ENCODE measurements at places on chromosomes 2 and 18. TPM values are rescaled to one million over a fixed set of nuclear protein-coding genes. Genes with fewer than 3 reads are reported as not detected.

- DNase-seq, result no peak
Measured at GRCh38 chr2:133416736-133417135, 151.5 kb downstream of the NCKAP5 start.

GRCh38 chr2:21303876-21304275 is 180.1 kb downstream of the TDRD15 start:
- no peak for DNase-seq

DNA sequence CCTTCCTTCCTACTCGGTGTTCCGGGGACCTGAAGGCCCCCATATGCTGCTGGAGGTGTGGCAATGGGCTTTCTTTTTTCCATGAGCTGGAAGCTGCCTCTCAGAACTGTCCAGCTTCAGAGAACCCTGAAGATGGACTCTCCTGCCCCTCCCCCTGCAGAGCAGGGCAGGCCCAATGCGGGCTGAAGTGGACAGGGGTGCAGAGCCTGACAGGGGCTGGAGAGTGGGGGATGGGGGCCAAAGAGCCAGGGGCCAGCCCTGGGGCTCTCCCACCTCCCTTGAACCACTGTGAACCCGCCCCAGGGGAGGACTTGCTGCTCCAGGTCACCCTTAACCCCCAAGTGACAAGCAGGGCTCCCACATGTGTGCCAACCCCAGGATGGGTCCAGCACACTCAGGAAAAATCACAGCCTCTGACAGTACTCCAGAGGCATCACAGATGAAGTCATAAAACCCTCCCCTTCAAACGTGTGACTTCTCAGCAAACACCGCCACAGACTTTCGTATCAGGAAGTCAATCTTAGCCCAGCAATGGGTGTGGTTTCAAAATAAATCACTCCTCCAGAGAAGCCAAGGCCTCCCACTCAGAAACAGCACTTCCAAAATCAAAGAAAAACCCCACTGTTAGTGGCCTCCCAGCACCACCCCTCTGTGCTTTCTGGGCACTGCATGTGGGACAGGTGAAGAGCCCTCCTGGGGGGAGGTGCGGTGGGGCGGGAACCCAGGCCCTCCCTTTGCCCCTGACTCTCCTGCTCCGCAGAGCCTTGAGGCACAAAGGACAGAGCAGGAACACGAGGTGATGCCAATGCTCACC is 135.8 kb downstream of the HDAC4 start:
- DNase-seq, result peak; percentile 67

- no peak for DNase-seq
Measured at GRCh38 chr18:48992133-48992532, 41.4 kb upstream of the SMAD7 start.

DNA sequence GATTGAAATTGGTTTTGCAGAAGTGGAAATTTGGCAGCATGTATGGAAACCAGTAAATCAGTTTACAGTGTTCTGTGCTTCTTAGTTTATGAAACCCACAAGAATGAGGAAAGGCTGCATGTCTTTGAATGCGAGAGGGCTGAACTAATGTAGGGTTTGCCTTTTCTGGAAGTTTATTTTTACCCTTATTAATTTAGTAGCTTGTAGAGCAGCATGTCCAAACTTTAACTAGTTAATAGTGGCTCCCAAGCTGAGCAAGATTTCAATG is 50.4 kb downstream of the LDLRAD4 start:
- DNase-seq, result peak; percentile 15

DNA sequence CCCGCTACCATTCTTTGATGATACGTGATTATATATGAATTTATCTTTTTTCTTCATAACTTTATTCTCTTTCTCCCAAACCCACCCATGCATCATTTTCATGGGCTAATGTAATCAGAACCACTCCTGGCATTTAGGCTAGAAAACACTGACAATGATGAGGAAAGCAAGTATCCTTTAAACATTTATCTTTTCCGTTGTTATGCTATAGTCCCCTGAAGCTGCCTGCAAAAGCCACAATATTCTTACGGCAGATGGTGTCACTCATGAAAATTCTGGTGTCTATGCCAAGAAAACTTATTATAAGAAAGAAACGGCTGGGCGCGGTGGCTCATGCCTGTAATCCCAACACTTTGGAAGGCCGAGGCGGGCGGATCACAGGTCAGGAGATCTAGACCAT is 221.8 kb upstream of the CTAGE1 start:
- DNase-seq, result no peak

GRCh38 chr2:223976635-223977226 is 19.5 kb downstream of the MRPL44 start:
- DNase-seq, result no peak

DNA sequence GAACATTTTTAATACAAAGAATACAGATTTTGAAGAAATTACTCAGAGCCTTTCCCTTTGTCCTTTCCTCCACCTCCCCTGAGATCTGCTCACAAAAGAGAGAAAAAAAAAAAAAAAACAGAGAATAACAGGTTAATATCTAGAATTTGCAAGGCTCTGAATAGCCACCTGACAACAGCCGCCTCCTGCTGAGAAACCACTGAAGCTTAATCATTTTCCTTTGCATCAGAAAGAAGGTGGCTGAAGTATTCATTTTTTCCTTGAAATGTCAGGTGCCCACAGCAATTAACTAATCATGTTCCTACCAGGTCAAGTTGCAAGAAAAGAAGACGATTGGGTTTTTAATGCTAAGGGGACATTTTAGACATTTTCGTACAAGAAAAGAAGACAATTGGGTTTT is 21.2 kb downstream of the CNTNAP5 start:
- DNase-seq, result no peak

GRCh38 chr2:224101820-224102630 is 62.9 kb upstream of the SERPINE2 start:
- no peak for DNase-seq

GRCh38 chr2:162795312-162795711 is 43.3 kb downstream of the KCNH7 start:
- DNase-seq, result no peak

DNA sequence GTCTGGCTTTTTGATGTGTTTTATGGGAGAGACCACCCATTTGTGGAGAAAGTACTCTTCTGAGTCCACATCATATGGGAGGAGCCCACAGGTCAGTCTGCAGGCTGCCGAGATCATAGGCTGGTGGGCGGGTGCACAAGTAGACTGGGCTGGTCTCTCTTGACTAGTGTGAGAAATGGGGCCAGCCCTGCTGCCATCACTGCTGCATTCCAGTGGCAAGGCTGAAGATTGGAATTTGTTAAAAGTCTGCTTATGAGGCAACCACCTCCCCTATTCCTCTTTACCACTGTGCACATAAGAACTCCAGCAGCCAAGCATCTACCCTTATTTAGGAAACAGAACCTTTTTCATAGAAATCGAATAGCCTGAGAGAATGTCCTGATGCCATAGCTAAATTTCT is 200.7 kb downstream of the DIS3L2 start:
- DNase-seq, result no peak

DNA sequence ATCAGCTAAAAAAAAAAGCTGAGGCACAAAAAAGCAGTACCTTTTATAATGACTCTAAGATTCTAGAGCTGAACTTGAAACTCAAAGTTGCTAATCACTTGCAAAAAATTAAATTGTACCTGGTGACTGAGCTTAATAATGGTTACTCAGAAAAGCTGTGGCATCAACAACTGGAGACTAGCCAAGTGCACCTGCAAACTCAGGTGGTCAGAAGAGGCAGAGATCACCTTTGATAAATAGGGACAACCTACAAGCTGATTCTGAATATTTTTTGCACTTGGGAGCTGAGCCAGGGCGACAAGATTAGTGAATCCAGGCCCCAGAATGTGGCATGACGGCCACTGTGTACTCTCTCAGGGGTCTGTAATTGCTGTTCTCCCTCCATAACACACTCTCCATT is 3.0 kb downstream of the ABHD3 start:
- peak; percentile 29 for DNase-seq

- no peak for DNase-seq
Measured at GRCh38 chr2:23901966-23902846, 24.7 kb downstream of the ATAD2B start.

GRCh38 chr2:185202945-185203528 is 535.6 kb upstream of the FSIP2 start:
- no peak for DNase-seq

DNA sequence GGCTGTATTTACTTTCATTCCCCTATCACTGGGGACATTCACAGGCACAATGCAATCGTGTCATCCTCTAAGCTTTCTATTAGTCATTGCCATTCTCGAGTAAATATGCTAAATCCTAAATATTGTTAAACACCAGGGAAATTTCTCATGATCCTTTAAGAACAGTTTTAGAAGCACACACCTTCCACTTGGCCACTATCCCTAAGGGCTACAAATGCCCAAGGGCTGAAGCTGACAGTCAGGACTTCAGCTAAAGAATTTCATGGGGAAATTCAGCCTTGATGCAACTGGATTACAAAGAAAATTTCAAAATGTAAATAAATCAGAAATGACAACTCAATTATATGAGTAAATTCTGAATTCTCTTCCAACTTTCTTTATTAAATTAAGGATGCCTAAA is 163.1 kb upstream of the PID1 start:
- DNase-seq, result no peak

GRCh38 chr2:58448065-58448507 is 207.0 kb upstream of the FANCL start:
- DNase-seq, result no peak

- DNase-seq, result peak; percentile 93
Measured at GRCh38 chr2:159615367-159616285, 722 bp downstream of the BAZ2B start.

GRCh38 chr18:70421471-70422390 is 132.9 kb downstream of the SOCS6 start:
- DNase-seq, result peak; percentile 76

DNA sequence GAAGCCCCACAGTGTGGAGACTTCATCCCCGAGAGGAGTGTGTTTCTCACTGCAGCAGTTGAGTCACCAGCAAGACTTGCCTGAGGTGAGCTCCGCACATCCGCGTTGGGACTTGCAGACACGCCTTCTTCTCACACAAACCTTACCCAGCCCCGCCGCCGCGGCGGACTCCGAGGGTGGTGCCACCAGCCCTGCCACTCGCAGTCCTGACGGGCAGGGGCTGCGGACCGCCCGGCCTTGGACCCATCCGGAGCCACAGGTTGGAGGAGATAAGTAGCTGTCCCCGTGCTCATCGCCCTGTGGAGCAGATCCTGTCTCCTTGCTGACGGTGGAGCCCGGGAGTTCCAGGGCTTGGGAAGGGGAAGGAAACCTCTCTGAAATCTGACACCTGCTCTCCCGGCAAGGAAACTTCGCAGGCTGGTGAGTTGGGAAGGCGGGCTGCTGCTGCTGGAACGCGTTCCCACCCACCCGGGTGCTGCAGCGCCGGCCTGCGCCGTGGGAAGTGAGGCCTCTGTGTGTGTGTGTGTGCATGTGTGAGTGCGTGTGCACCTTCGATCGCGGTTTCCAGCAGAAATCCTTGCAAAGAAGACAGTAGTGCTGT is at the start of gene RAB27B:
TSS of gene RAB27B (plus strand) at position 197 of the 601 bp plus-strand sequence. CDS start 49,109 bp downstream, outside the sequence.
- peak; percentile 85 for DNase-seq

- no peak for DNase-seq
Measured at GRCh38 chr18:37341016-37341415, 224.6 kb downstream of the CELF4 start.

DNA sequence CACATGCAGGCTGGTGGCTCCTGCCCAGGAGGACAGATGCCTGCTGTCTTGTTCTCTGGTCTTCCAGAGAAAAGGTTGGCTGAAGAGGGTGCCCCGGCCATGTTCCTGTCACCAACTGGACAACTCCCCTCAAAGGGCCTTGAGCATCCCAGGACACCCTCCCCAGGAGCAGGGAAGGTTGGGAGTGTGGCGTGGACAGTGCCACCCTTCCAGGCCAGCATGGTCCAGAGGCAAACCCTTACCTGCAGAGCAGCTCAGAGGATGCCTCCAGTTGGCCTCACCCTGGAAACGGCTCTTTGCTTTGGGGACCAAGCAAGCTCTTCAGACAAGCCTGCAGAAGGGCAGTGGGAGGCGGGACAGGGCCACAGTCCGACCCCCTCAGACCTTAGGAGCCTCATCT is 4.9 kb upstream of the GPC1 start:
- peak; percentile 41 for DNase-seq

GRCh38 chr2:8452979-8453903 is 228.6 kb upstream of the ID2 start:
- no peak for DNase-seq

GRCh38 chr18:2998644-2999043 is 14.3 kb downstream of the LPIN2 start:
- DNase-seq, result no peak

- DNase-seq, result no peak
Measured at GRCh38 chr18:25225151-25225550, 126.8 kb downstream of the ZNF521 start.

GRCh38 chr2:54657664-54658083 is 65.8 kb upstream of the EML6 start:
- DNase-seq, result no peak

DNA sequence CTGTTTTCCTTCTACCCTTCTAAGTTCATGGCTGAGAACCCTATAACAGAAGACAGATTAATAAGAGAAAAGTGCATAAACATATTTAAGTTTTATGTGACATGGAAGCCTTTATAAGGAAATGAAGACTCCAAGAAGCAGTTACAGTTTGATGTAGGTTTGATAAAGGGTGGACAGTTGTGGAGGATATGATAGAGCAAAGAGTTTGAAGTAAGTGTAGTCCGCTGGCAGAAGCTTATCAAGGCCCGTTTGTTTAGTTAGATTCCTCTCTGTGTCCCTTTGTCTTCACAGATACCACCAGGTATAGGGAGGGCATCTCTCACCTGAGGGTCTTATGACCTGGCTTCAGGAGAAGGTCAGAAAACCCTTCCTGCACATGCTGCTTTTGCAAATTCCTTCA is 10.4 kb upstream of the CASP8 start:
- DNase-seq, result no peak

GRCh38 chr2:215556979-215557378 is 121.1 kb upstream of the FN1 start:
- DNase-seq, result no peak

DNA sequence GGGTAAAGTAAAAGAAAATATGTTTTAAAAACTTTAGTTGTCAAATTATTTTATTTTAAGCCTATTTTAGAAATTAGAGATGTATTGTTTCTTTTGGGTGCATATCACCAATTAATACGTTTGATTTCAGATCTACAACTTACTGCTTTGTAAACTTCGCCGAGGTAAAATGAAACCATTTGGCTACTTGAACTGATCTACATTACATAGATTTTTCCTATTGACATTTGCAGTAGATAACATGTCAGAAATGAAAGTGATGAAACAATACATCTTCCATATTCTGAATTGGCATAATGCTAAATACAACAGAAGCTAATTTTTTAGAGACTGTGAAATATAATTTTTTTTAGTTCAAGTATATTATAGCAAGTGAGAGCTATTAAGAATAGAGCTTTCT is 39.5 kb downstream of the GLS start:
- no peak for DNase-seq

DNA sequence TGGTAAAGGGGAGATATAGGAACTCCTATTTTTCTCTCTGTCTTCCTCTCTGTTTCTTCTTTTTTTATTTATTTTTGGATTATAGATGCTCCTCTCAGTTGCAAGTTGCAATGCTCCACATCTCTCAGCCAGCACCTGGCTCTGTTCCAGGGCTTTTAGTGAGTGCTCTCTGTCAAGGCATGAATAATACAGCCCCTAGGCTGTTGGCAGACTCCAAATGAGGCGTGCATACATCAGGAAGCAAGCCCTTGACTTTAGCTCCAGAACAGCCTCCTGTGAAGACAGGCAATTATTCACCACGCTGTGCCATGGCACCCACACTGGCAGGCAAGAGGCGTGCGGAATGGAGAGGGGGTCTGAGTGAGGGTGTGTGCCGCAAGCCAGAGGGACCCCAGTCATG is 228.1 kb upstream of the PXDN start:
- DNase-seq, result peak; percentile 57

MROH2A gene
- total RNA-seq, result 9.3 TPM

LCT gene
- total RNA-seq, result not detected

M1AP gene
- 1.4 TPM for total RNA-seq

EVX2 gene
- total RNA-seq, result not detected

DSG4 gene
- total RNA-seq, result not detected

NOL4 gene
- 10.5 TPM for total RNA-seq

UGT1A8 gene
- total RNA-seq, result 4.4 TPM

Measured in ureter (tissue), 1 donor.